CD4-positive, CD25-positive, alpha-beta regulatory T cell (primary cell): ENCODE measurements at places on chromosomes 5 and 9. TPM values are rescaled to one million over a fixed set of nuclear protein-coding genes. Genes with fewer than 3 reads are reported as not detected.
A peak's percentile ranks its signal among the peaks of the same experiment; 100 is the strongest.

DNA sequence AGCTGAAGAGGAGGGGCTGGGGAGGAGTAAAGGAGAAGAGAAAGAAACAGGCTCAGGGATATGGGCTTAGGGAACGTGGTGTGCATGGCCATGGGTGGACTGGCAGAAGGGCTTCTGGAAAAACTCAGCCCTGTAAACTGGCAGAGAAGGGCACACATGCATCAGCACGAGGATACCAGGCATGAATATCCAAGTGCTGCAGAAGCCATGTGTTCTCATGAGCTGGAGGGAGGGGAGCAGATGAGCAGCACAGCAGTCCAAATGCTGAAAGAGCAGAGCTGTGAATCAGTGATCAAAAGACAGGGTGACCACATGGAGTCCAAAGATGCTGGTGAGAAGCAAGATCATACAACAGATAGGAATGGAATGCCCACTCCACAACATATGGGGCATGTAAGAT, 72.3 kb downstream of the SEMA5A start:
- H3K4me3 ChIP-seq: no peak overlapping the region
- H3K36me3 ChIP-seq: no peaks in the 10 kb centered on the region
- H3K27ac ChIP-seq: no peak overlapping the region
- no peaks in the 10 kb centered on the region for H3K4me1 ChIP-seq

DNA sequence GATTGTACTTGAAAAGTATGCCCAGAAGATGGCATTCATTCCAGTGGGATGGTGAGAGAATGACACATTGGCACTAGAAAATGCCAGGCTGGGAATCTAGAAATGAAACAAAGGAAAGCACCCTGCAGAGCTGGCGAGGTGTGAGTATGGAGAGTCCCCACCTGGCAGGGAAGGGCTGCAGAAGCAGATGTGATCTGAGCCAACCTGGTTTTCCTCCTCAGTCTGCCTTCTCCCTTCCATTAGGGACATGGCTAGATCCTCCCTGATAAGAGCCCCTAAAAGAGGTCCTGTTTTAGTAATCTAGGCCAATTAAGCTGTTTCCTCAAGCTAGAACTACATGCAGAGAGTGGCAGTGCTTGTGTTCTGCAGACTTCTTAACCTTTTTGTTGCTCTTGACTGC, 24.7 kb upstream of the TNFSF15 start:
- no peak for DNase-seq
- H3K27ac ChIP-seq: no peak overlapping the region
- H3K27me3 ChIP-seq: no peaks in the 10 kb centered on the region
- no peaks in the 10 kb centered on the region for H3K36me3 ChIP-seq

DNA sequence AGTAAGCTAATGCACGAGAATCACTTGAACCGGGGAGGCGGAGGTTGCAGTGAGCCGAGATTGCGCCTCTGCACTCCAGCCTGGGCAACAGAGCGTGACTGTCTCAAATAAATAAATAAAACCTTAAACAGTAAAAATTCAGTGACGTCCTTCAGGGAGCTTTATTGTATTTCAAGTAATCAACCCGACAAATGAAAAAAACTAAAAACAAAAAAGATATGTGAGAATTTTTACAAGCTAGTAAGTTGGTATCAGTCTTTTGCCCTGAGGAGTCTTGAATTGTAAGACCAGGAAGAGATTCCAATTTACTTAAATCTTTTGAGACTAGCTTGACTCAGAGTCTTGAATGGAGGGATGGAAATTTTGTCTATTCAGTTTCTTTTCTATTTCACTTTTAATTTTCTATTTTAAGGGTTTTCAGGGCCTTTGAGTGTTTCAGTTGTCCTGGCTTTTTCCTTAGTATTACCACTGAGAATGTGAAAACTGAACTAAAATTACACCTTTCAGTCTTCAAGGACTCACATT, 126.0 kb upstream of the DHFR start:
- H3K36me3 ChIP-seq: peaks cover 15% of the 10 kb centered on the region
- H3K27me3 ChIP-seq: no peaks in the 10 kb centered on the region
- H3K4me3 ChIP-seq: no peak overlapping the region
- no peak for DNase-seq

- peaks cover 33% of the 10 kb centered on the region for H3K27me3 ChIP-seq
- H3K4me1 ChIP-seq: peaks cover 24% of the 10 kb centered on the region
- DNase-seq: peak; percentile 13
- peak overlapping the region; percentile 37 for H3K4me3 ChIP-seq
- H3K27ac ChIP-seq: no peak overlapping the region
- no peaks in the 10 kb centered on the region for H3K36me3 ChIP-seq
These were observed 865 bp upstream of the SLC22A4 start for GRCh38 chr5:132293066-132293991.

DNA sequence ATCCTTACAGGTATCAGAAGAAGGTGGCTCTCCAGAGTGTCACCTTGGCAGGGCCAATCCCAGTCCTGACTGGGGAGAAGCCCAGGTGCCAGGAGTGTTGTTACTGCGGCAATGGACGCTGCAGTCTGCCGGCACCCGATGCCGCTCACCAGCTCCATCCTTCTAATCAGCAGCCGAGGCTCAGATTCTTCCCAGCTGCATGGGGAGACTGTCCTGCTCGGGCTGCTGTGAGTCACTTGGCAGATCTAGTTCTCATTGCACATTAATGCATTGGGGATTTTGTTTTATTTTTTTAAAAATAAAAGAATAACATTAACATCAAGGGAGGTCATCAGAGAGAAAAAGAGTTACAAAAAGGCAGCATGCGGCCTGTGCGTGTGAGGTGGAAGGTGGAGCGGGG, 115.8 kb downstream of the MTX3 start:
- no peaks in the 10 kb centered on the region for H3K36me3 ChIP-seq
- H3K27ac ChIP-seq: no peak overlapping the region
- no peak for DNase-seq
- no peak overlapping the region for H3K4me3 ChIP-seq
- H3K27me3 ChIP-seq: peaks cover 6% of the 10 kb centered on the region
- no peaks in the 10 kb centered on the region for H3K4me1 ChIP-seq

DNA sequence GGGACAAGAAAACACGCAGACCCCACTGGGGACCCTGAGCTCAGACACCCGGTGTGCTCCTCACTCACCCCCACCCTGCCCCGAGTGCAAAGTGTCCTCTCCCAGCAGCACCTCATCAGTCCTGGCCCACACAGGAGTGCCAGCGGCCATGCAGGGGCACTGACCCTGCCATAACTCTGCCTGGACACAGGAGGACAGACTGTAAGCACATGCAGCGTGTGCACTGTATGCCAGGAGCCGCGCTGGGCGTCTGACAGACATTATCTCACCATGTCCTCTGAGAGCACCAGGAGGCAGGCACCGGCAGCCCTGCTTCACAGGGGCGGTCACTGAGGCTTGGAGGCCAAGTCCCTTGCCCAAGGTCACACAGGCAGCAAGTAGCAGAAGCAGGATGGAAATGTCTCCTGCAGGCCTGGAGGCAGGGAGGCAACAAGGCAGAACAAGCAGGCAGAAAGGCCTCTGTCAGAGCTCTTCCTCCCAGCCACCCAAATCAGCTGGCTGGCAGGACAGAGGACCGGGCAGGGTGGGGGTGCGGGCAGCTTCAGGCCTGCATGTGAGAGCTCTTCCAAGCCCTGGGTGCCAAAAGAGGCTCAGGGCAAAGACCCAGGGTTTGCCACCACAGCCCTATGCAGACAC, 8.4 kb downstream of the EEIG1 start:
- peaks cover 14% of the 10 kb centered on the region for H3K36me3 ChIP-seq
- DNase-seq: no peak
- no peaks in the 10 kb centered on the region for H3K27me3 ChIP-seq
- peaks cover 98% of the 10 kb centered on the region for H3K4me1 ChIP-seq

DNA sequence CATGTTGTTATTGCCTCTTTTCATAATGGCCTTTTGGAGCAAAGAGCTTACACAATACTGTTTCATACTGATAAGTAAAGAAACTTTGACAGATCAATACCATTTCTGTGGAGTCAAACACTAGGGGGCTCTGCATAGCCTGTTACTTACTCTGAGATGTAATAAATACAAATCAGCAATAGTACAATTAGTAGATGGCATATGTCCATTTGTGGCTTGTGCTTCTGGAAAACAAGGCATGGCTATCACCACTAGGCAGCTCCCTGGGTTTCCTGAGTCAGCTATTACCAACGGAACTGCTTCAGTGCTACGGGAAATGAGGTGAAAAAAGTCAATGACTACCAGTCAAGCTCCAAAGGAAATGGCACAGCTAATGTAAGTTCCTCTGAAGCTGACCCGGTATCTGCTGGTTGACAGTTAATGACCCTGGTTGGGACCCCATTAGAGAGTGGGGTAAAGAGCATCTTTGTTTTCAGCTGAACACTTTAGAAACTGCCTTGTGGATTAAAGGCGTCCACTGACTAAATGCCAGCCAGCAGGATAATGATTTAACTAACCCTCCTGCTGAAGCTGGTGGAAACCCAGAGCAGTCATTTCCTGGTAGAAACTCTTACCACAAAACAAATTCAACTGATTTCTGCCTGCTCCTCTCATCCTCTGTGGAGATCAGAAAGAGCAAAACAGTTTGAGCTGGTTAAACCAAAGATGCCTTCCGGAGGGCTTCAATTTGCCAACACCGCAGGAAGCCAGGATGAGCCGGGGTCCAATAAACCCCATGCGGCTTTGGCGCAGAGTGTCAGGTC, 69.0 kb upstream of the FAM169A start:
- H3K36me3 ChIP-seq: no peaks in the 10 kb centered on the region
- peaks cover 13% of the 10 kb centered on the region for H3K4me1 ChIP-seq
- H3K4me3 ChIP-seq: peak overlapping the region; percentile 72
- H3K27me3 ChIP-seq: no peaks in the 10 kb centered on the region
- peak; percentile 74 for DNase-seq

GRCh38 chr5:73327908-73328455, 120.6 kb downstream of the FOXD1 start:
- no peak for DNase-seq
- H3K4me3 ChIP-seq: no peak overlapping the region
- H3K36me3 ChIP-seq: no peaks in the 10 kb centered on the region
- H3K27me3 ChIP-seq: peaks cover 6% of the 10 kb centered on the region

DNA sequence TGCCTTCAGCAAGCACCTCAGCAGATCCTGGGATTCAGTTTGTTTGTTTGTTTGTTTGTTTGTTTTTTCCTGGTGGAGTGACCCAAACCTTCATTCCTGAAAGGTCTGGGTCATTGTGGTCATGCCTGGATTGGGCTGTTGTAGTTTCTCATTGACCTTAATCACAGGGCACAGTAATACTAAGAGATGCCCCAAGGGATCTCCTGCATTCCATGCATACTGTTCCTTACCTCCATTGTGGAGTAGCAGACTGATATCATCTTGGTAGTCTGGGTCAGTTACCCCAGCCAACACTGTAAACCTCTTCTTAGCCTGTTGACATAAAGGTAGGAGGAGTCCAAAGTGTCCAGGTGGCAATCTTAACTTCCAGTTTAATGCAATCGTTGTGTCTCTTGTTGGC, 1466.7 kb upstream of the CDH9 start:
- no peak overlapping the region for H3K27ac ChIP-seq
- H3K4me1 ChIP-seq: no peaks in the 10 kb centered on the region
- no peak overlapping the region for H3K4me3 ChIP-seq
- no peaks in the 10 kb centered on the region for H3K27me3 ChIP-seq

- no peaks in the 10 kb centered on the region for H3K27me3 ChIP-seq
- no peaks in the 10 kb centered on the region for H3K36me3 ChIP-seq
- no peak overlapping the region for H3K27ac ChIP-seq
- peaks cover 5% of the 10 kb centered on the region for H3K4me1 ChIP-seq
- no peak for DNase-seq
These were observed 117.5 kb downstream of the VAV2 start for GRCh38 chr9:133874659-133875058.

- no peaks in the 10 kb centered on the region for H3K36me3 ChIP-seq
- no peaks in the 10 kb centered on the region for H3K4me1 ChIP-seq
- H3K27ac ChIP-seq: no peak overlapping the region
- no peak overlapping the region for H3K4me3 ChIP-seq
- no peak for DNase-seq
- no peaks in the 10 kb centered on the region for H3K27me3 ChIP-seq
These were observed 134.3 kb downstream of the OR2K2 start for GRCh38 chr9:111195766-111196165.

GRCh38 chr9:136690104-136690805, 3.0 kb upstream of the AGPAT2 start:
- peaks cover 15% of the 10 kb centered on the region for H3K4me1 ChIP-seq
- H3K27ac ChIP-seq: no peak overlapping the region
- H3K4me3 ChIP-seq: no peak overlapping the region
- H3K27me3 ChIP-seq: no peaks in the 10 kb centered on the region

DNA sequence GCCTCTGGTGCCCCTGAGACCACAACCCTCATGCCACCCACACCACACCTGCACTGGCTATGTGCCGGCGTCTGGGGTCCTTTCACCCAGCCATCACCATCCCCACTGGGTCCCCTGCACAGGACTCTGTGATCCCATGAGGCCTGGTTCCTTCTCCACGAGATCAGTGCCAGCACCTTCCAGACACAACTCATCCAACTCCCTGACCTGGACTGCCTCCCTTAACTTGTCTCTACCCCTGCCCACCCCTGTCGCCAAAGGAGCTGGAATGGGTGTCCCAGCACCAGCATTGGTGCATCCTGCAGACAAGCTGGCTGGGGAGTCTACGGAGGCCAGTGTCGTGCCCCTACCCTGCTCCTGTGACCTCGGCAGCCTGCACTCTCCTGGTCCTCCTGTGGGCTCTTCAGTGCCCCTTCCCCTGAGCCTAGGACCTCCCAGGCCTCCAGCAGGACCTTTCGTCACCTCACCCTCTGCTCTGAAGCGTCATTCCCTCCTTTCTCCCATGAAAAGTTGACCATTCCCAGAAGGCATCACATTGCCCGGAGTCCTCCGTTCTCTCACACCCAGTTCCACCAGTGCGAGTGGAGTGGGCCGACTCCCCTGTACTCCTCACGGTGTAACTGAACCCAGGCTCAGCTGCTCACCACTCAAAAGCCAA, 87.7 kb downstream of the NSUN2 start:
- H3K36me3 ChIP-seq: no peaks in the 10 kb centered on the region
- H3K4me3 ChIP-seq: no peak overlapping the region

ZNF189 gene
- 8.1 TPM for total RNA-seq

GADD45G gene
- 15.7 TPM for total RNA-seq

PCDHA9 gene
- total RNA-seq: not detected

PALM2AKAP2 gene
- 0.62 TPM for total RNA-seq

MARCHF3 gene
- total RNA-seq: 15.2 TPM

IFNA21 gene
- total RNA-seq: not detected

CDC20B gene
- total RNA-seq: not detected

PCDHGA10 gene
- not detected for total RNA-seq

SLC36A2 gene
- total RNA-seq: not detected
